ENCODE measurements at places on chromosomes 5 and 9.

- no peak for DNase-seq
These were observed 81.1 kb downstream of the PJA2 start for GRCh38 chr5:109328626-109329025.

DNA sequence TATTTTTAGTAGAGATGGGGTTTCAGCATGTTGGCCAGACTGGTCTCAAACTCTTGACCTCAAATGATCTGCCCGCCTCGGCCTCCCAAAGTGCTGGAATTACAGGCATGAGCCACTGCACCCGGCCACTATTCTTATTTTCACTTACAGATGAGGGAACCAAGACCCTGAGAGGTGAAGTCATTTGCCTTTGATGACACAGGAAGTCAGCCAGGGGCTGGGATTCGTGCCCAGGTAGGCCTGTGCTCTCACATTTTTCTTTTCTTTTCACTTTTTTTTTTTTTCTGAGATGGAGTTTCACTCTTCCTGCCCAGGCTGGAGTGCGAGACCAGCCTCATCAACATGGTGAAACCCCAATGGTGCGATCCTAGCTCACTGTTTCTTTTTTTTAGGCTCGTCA, 22.2 kb downstream of the ENG start:
- no peak for DNase-seq

GRCh38 chr5:96885518-96886338, 9.4 kb downstream of the ERAP2 start:
- peak; percentile 66 for DNase-seq

- no peak for DNase-seq
These were observed 140.1 kb upstream of the PALM2AKAP2 start for GRCh38 chr9:109639674-109640579.

DNA sequence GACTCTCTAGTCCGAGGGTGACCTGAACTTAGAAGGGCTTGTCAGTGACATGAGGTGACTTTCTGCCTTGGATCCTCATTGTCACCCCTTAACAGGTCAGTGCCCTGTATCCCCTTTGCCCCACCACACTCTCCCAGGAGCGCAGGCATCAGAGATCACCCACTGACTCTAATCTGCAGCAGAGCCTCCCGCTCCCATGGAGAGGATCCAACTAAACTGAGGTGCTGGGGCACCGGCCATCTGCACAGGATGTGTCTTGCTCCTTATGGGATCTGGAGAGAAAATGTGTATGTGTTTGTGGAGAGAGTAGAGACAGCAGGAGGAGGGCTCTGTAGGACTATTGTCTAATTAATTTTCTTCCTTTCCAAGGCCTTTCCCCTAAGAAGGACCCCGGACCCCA, 213.7 kb downstream of the ROR2 start:
- no peak for DNase-seq

DNA sequence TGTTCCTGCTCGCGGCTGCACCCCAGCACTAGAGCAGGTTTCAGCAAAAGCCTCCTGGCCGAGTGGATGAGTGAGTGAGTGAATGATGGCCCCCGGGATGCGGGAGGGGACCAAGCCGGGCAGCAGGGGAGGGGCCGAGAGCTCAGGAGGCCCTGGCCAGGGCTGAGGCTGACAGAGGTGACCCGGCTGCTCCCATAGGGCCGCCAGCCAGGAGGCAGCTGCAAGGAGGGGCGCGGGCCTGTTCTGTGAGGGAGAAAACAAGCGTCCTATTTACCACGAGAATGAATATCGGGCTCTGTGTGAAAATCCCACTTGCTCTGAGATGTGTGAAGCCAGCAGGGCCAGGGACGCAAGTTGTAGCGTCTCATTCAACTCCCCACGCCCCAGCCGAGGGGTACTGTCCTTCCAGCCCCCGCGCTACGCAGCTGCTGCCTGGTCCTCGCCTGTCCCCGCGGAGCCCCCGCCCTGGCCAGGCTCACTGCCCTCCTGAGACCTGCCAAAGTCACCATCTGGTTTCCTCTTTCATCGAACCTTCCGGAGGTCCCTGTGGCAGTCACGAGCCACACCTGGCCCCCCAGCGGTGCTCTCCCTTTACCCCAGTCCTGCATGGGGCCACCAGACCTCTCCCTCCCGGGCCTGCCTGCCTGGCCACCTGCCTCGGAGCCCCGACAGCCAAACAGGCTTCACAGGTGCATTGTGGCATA, 38.8 kb downstream of the RASGEF1C start:
- no peak for DNase-seq

GRCh38 chr5:172846249-172846648, 12.2 kb downstream of the ERGIC1 start:
- DNase-seq: no peak

- DNase-seq: no peak
These were observed 34.6 kb upstream of the CCL21 start for GRCh38 chr9:34744295-34745221.

DNA sequence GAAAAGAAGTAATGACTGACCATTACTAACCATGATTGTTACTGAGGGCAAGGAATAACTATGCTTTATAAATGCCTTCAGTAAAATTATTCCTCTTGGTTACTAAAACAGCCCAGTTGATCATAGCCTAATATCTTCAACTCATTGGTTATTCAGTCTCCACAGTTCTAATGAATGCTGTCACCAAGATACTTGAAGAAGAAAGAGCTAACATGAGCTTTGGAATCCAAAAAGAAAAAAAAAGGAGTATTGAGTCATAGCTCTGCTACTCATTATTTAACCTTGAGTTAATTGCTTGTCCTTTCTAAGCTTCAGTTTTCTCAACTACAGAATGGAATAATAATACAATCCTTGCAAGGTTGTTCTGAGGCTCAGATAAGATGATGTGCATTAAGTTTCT, 187.7 kb downstream of the BRINP1 start:
- DNase-seq: no peak

GRCh38 chr9:69554945-69555344, 117.2 kb downstream of the APBA1 start:
- no peak for DNase-seq

GRCh38 chr9:34562135-34562745, 27.3 kb downstream of the CNTFR start:
- peak; percentile 23 for DNase-seq

GRCh38 chr9:69122549-69123141, 51.4 kb upstream of the TJP2 start:
- DNase-seq: peak; percentile 54

DNA sequence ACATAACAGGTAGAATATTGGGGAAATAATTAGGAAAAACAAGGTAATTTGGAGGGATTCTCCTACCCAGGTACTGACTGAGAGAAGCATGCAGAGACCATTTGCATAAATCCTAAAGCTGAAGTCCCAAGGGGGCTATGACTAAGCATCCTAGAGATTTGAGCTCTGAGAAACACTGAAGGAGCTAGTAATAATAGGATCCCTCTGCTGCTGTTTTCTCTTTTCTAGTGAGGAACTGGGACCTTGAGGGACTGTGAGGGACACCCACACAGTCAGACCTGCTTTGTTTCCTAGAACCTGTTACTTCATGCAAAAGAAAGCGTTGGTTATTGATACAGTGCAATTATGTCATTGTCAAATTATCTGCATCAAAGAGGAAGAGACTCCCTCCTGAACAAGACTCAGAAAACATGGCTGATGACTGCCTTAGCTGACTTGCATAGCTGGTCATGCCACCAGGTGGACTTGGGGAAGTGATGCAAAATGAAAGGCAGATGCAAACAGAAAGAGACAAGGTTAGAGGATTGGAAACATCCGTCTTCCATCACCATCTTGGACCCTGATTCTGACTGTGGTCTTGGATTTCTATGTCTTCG, 335.4 kb downstream of the NTRK2 start:
- DNase-seq: no peak

DNA sequence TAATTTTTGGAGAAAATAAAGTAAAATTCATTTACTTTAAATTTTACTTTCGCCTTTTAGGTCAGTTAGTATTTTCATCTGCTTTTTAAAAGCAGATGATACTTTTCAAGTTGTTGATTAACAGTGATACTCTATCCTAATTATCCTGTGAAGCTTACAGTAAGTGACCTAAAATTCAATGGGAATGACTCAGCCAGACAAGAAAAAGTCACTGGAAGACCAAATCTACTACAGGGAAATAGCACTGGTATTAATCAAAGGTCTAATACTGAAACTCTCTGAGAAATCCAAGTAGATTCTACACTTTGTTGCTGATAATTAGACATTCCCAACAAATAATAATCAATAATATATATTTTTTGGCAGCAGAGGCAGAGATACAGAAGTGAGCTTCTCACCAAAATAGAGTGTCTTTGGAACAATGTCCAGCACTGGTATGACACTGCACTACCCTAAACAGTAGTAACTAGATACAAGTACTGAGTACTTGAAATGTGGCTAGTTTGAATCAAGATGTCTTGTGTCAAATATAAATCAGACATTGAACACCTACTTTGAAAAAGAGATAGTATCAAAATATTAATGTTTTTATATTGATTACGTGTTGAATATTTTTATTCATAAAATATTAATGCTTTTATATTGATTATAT, 22.8 kb upstream of the ELL2 start:
- no peak for DNase-seq

- DNase-seq: no peak
These were observed 158.0 kb upstream of the LHFPL2 start for GRCh38 chr5:78806544-78806943.

DNA sequence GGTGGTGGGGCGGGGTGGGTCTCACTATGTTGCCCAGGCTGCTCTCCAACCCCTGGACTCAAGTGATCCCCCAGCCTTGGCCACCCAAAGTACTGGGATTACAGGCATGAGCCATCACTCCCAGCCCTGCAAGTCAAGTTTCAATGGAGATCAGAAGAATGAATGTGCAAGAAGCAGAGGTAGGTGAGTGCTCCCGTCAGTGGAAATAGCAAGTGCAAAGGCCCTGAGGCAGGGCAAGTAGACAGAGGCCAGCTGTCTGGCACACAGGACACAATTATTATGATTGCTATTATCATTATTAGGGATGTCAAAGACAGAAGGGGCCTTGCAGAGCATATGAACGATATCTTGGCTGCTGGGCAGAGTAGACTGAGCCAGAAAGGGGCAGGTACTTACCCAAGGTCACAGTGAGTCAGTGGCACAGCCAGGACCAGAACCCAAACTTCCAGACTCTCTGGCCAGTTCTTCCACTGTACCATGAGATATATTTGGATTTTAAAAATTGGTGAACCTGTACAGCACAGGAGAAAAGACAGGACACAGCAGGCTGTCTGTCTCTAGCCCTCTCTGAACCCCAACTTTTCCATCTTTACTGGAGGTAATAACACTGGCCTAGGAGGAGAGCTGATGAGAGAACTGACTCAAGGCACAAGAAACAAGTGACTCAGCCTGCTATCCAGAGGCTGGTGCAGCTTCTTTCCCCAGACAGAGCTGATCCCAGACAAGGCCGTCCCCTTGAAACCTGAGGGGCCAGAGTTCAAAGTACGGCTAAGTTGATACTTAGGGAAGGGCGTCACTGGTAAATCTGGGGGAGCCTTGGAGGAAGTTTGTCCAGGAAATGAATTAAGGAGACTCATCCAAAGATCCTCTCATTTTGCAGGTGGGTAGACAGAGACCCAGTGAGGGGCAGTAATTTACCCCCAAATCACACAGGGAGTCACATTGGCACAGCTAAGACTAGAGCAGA, 1.4 kb downstream of the HDHD3 start:
- no peak for DNase-seq

DNA sequence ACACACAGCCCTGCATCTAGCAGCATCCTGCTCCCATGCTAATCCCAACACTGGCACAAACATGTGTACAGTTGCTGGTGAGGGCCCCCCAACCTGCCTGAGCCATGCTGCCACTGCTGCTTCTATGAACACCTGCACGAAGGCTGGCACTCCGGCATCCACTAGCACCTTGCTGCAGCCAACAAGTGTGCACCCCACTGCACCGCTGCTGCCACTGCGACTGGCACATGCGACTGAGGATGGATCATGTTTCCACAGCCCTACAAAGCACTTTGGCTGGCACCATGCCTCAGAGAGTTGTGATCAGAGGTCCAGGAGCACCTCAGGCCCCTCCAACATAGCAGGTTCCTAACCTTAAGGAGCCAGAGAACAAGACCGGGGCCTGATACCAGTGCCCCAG, 7.8 kb upstream of the PDCD1LG2 start:
- DNase-seq: no peak

- no peak for DNase-seq
These were observed 229.3 kb downstream of the CCDC171 start for GRCh38 chr9:15782106-15782505.

- no peak for DNase-seq
These were observed 10.9 kb downstream of the DAB2IP start for GRCh38 chr9:121662359-121662758.

GRCh38 chr5:14364576-14365472, 216.8 kb upstream of the OTULINL start:
- DNase-seq: no peak

GRCh38 chr5:71533142-71533541, 54.0 kb upstream of the MCCC2 start:
- no peak for DNase-seq

DNA sequence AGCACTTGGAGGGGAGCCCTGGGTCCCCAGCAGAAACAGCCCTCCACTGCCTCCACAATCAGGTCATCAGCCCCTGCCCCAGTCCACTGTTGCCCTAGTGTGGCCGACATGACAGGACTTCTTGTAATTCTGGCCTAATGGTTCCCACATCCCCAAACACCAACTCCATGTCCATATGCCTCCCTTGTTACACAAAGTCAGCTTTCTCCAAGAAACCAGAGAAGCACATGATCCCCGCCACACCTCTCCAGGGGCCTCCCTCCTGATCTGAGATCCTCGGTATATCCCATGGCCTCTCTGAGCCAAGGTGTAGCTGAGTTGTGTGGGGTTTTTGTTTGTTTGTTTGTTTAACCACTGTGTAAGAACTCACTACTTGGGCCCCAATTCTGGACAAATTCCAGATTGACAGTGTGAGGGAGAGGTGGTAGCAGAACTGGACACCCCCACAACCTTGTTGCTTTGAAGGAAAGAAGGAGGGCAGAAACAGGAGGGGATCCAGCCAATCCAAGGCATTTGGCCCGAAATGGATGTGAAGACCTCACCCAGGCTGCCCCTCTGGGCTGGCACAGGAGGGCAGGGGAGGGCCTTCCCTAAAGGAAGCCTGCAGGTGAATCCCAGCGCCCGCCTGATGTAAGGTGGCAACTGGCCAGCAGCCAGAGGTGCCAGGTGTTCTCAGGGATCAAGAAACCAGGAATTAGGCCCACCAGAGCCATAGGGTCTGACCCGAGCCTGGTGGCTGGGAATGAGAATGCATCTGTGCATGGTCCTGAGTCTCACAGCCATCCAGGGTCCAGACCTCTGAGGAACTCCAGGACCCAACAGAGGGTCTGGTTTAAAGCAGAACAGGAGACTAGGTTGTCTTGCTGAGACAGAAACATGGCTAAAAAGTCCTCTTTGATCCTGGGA, 13.4 kb downstream of the IRF1 start:
- DNase-seq: no peak

DNA sequence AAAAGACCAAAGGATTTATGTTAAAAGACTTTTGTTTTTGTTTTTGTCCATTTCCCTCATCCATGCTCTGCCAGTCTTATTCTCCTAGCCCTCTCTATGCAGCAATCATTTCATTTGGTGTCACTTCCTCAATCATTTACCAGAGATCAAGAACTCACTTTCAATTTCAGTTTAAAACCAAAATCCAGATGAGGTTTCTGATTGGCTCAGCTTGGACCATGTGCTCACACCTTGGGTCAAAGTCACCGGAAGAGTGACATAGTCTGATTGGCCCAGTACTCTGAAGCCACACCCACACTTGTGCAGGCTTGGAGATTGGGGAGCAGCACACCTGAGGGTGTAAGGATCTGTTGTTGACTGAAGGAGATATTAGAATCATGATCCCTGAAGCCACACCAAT, 79.6 kb downstream of the TLR4 start:
- peak; percentile 32 for DNase-seq

- no peak for DNase-seq
These were observed 159.2 kb upstream of the C9orf72 start for GRCh38 chr9:27732494-27732893.

- no peak for DNase-seq
These were observed 204.3 kb downstream of the CNTLN start for GRCh38 chr9:17339156-17339555.
